H4 (cell line): ENCODE measurements at places on chromosomes 4 and X. TPM values are rescaled to one million over a fixed set of nuclear protein-coding genes. Genes with fewer than 3 reads are reported as not detected.

The GAGE13 gene
- not detected in 2 replicates for total RNA-seq

The L1CAM gene
- total RNA-seq = 7.9 and 9.7 TPM in 2 replicates

The TCEAL1 gene
- 16.4 and 27.4 TPM in 2 replicates for total RNA-seq

The DCAF12L2 gene
- not detected in 2 replicates for total RNA-seq

The CSAG1 gene
- 2.9 and 3.0 TPM in 2 replicates for total RNA-seq

The NR0B1 gene
- not detected in 2 replicates for total RNA-seq

The ARHGAP36 gene
- total RNA-seq = 0.27 and 0.46 TPM in 2 replicates

The MAGIX gene
- 0.48 and 2.3 TPM in 2 replicates for total RNA-seq

The SPANXD gene
- total RNA-seq = 65.9 and 74.7 TPM in 2 replicates

- DNase-seq = no peak
Observed at GRCh38 chrX:43663173-43663572, 7.1 kb downstream of the MAOA start.

- no peak for DNase-seq
Observed at GRCh38 chr4:147340111-147340510, 140.8 kb upstream of the EDNRA start.

GRCh38 chr4:143355540-143356217 lies 19.0 kb downstream of the GAB1 start:
- DNase-seq = no peak

GRCh38 chr4:84419201-84419600 lies 79.9 kb downstream of the NKX6-1 start:
- no peak for DNase-seq

DNA sequence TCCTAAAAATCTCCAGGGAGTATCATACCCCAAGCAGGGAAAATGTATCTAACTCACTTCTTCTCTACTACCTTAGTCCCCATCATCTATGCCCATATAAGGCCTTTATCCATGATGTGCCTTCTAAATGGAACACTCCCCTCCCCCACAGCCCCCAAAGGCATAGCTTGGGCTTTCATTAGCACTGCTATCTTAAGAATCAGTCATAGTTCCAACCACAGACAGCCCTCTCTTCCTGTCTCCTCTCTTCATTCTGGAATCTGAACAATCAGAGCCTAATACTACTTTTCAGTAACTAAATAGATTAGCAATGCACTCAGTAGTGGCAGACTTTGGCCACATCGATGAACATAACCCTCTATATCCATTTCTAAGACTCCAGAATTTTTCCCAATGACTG lies 313.2 kb upstream of the DKK2 start:
- peak; percentile 15 for DNase-seq

GRCh38 chr4:166312166-166312565 lies 439.1 kb downstream of the TLL1 start:
- no peak for DNase-seq

DNA sequence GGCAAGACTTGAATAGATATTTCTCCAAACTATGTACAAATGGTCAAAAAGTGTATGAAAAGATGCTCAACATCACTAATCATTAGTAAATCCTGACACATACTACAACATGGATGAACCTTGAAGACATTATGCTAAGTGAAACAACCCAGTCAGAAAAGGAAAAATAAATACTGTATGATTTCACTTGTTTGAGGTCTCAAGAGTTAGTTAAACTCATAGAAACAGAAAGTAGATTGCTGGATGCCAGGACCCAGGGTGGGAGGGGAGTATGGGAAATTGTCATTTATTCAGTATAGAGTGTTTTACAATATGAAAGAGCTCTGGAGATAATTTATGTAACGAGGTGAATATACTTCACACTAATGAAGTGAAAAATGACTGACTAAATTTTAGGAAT lies 32.4 kb downstream of the PRMT9 start:
- no peak for DNase-seq

DNA sequence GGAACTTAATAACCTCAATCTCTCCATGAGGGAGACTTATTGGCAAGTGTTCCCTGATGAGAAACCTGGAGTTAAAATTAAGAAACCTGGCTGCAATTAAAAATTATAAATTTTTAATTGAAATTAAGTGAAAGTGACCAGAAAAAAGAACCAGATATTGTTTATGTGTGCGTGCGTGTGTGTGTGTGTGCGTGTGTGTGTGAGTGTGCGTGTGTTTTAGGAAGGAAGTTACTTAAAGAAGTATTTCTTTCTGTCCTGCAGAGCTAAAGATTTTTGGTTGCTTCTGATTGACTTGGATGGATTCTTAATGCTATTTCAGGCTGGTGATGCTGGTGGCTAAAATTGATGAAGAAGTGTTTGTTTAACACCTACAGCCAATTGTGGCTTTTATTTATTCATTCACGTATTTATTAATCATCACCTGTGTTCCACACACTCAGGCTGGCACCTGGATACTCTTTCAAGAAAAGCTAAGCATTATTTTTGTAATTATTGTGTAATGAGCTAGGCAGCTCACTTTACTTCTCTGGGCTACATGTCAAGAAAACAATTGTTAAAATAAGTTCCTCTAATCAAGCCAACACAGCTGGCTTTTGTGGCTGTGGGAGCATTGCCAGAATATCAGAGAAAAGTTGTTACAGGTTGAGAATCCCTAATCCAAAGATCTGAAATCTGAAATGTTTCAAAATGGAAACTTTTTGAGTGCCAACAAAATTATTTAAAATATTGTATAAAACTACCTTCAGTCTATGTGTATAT lies 68.5 kb downstream of the CEP44 start:
- DNase-seq = no peak

- DNase-seq = no peak
Observed at GRCh38 chrX:103806862-103807474, 25.1 kb downstream of the RAB9B start.

DNA sequence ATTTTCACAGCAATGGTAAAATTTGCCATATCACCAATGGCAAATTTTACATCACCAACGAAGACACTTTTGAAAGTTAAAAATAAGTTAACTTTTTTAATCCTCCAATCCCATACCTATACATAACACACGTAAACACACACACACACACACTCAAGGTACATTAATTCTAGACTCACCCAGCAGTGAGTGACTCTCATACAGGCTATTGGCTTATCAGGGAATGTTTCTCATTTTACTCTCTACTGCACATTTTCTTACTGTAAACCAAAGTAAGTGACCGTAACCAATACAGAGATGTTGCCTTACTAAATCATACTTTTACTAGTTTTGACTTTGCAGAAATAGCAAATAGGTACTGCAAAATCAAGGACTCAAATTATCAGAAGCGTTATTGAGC lies 2.3 kb downstream of the VEGFC start:
- no peak for DNase-seq

DNA sequence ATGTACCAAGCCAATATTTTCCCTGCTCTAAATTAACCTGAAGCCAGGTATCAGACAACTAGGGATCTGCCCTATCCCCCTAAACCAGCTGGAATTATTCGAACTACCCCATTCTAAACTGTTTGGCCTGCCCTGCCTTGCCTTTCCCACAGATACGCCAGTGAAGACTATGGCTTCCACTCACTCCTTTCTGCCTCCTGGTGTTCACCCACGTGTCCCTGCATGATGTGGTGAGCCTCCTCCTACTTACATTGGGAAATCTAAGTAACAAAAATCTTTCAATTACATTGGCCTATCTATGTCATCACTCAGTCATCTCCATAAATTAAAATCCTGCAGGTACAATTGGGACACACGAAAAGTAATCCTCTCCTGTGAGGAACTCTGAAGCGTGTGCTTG lies 6.1 kb upstream of the LDOC1 start:
- DNase-seq = no peak

GRCh38 chrX:100743009-100743607 lies 11.2 kb upstream of the SYTL4 start:
- no peak for DNase-seq

- DNase-seq = no peak
Observed at GRCh38 chrX:118455013-118455412, 40.6 kb upstream of the DOCK11 start.

DNA sequence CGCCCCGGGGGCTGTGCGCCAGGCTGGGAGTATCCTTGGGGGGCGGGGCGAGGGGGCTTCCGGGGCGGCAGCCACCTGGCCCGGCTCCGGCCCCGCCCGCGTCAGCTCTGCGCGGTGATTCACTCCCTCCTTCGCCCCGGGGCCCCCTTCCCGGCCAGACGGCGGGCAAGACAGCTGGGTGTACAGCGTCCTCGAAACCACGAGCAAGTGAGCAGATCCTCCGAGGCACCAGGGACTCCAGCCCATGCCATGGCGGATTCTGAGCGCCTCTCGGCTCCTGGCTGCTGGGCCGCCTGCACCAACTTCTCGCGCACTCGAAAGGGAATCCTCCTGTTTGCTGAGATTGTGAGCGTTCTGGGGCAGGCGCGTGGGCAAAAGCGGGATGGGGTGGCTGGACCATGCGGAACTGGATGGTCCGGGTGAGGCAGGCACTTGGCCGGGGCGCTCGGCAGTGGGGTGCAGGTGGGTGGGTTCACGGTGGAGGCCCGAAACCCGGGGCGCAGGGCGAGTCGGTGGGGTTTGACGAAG lies at the start of gene PLP2:
TSS of gene PLP2 (plus strand) at position 147 of the 528 bp plus-strand sequence. CDS start at position 250, 103 bp downstream.
- peak; percentile 64 for DNase-seq

GRCh38 chr4:142416121-142416520 lies 430.0 kb downstream of the INPP4B start:
- DNase-seq = no peak

DNA sequence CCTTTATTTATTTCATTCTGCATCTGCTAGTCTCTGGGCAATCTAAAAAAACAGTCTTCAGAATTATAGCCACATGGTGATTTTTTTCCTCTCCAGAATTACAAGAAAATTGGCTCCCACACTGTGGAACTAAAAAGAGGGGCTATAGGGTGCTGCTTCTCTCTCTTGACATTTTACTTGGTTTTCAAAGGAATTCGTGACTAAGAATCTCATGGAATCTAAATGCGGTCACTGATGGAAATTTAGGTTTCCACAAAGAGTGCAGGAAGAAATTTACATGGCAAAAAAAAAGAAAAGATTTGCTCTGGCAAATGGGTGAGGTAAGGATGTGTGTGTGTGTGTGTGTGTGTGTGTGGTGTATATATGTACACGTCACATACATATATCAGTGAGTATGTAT lies 10.2 kb downstream of the ATXN3L start:
- no peak for DNase-seq

- DNase-seq = no peak
Observed at GRCh38 chr4:110073053-110073845, 125.2 kb downstream of the ELOVL6 start.

DNA sequence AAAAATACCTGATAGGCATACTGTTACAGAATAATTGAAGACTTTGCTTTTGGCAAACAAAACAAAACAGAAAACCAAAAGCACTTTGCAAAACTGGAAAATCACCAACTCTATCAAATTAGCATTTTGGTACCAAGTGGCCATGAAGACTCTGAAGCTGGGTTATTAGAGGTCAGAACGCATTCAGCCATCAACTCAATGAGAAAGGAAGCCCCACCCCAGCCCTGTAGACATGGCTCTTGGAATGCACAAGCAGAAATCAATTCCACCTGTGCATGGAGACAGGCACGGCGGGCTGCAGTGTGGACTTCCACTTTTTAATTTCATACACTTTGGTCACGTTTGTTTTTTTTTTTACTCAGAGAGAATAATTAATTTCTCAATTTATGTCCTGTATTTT lies 93.6 kb upstream of the DHX15 start:
- no peak for DNase-seq

- no peak for DNase-seq
Observed at GRCh38 chrX:122188751-122189150, 995.3 kb upstream of the GRIA3 start.

DNA sequence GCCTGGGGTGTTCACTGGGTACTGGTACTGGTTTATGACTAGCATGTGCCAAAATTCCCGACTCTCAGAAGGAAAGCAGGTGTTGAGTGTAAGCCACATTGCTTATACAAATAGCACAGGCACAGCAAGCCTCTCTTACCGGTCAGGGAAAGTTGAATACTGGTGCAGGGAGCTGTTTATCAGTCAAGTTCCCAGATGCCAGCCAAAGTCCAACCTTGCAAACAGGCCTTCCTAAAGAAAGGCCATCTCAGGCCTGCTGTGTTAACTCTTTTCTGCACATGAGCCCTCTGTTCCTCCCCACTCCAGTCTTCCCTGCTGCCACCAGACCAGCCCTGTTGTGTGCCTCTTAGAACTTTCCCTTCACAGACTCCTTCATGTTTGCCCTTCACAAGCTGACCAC lies 34.2 kb downstream of the PKD2 start:
- DNase-seq = no peak
